ENCODE measurements at places on chromosomes 6 and 20.

DNA sequence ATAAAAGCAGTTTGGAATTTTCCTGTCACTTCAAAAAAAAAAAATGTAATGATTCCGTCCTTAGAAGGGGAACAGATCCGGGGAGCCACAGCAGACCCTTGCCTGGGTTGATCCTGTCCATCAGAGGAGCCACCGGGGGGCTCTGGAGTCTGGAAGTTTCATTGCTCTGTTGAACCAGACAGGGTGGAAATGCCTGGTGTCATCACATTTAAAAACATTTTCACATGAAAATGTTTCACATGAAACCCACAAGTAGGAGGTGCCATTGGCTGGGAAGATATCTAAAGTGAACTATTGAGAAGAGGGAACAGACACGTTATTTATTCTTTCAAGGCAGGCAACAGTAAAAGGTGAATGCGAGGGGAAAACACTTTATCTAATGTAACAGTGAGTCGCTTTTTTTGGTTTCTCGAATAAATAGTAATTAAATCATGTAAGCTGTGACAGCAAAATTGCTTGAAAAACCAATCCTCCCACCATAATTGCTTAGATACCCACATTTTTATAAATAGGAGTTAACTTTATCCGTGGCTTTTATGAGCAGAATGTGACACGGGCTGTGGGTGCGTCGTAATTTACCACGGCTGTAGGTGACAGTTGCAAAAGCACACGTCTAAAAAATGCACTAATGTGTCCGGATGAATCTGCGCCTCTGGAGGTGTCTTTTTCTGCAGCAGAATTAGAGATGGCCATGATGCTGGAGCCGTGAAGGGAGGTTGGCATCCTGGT is 323.4 kb downstream of the TAF4 start:
- no peak for DNase-seq

- DNase-seq: peak; percentile 52
Observed at GRCh38 chr20:61520893-61521460, 268.9 kb downstream of the CDH4 start.

DNA sequence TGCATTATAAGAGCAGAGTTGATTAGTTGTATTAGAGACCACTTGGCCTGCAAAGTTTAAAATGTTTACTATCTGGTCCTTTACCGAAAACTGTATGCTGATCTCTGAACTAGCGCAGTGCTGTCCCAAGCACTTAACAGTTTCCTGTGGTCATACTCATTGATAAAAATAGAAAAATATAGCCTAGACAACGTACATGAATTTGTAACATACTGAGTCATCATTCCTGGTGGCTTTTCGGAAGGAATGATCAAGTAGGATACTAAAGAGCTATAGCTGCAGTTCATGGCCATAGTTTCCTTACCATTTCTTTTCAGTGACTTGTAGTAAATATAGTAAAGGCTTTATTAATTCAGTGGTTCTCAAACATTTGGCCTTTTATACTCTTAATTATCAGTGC is 18.4 kb downstream of the TTK start:
- peak; percentile 80 for DNase-seq

DNA sequence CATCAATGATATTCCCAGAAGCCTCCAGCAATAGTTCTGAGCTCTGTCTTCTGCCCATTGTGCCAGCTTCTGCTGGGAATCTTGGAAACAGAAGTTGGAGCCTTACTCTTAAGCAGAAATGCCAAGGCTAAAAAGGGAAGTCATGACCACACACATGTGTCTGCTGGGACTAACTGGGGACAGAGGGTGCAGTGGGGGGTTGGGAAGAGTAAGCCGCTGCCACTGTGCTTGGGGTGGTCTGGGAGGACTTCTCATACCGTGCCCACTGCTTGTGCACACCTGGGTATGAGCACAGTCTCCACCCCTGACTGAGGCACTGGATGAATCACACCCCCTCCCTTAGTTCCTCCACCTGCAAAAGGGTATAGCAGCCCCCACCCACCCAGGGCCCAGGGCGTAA is 90.7 kb downstream of the CDC5L start:
- DNase-seq: no peak

GRCh38 chr6:98272060-98272459 is 562.3 kb upstream of the POU3F2 start:
- DNase-seq: no peak

DNA sequence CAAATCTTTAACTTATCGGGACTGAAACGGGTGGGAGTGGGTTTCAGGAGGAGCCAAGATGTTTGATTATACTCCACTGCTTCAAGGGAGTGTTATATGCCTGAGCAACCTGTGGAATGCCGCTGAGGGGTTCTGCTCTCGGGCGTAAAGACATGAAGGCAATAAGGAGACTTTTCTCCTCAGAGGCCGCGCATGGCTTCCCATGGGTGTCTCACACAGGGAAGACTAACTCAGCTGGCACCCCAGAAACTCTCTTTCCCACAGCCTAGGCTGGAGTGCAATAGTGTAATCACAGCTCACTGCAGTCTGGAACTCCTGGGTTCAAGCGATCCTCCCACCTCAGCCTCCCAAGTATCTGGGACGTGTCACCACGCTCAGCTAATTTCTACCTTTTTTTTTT is 5.1 kb upstream of the C20orf141 start:
- DNase-seq: no peak

DNA sequence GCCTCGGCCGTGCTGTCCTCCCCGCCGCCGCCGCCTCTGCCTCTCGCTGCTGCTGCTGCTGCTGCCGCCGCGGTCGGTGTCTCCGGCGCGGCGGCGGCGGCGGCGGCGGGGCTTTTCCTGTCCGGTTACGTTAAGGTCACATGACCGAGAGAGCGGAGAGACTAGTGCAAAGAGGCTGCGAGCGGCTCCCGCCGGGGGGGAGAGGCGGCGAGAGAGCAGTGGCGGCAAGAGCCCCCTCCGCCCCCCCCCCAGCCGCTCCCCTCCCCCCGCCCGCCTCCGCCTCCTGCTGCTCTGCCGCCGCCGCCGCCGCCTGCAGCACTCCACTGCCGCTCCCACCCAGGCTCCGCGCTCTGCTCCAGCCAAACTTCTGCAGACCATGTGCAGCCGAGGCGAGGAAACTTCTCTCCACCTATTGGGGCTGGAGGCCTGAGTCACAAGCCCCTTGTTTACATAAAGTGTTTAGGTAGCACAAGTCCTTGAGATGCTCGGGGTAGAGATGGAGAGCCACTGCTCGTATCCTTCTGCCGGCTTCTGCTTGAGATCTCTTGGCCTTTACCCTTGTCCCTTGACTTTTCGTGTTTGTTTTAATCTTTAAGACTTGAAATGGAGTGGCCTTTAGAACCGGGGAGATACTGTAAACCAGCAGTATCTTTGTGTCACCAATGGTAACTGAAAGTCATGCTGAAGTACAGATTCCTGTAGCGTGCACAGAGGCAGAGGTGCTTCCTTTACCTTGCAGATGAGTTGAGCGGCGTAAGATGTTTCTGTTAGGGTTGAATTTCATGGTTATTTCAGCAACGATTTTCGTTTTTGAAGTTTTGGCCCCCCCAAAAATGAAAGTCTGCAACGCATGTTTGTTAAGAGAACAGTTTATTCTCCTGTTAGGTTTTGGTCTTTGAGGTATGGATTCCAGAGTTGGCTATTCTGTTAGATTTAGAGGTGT is at the start of gene ZBTB2:
ZBTB2 (minus strand) TSS at position 89 of the 943 bp plus-strand sequence. CDS start 17,922 bp downstream, outside the sequence.
- DNase-seq: peak; percentile 77

GRCh38 chr6:149128489-149129145 is 188.9 kb upstream of the TAB2 start:
- no peak for DNase-seq

DNA sequence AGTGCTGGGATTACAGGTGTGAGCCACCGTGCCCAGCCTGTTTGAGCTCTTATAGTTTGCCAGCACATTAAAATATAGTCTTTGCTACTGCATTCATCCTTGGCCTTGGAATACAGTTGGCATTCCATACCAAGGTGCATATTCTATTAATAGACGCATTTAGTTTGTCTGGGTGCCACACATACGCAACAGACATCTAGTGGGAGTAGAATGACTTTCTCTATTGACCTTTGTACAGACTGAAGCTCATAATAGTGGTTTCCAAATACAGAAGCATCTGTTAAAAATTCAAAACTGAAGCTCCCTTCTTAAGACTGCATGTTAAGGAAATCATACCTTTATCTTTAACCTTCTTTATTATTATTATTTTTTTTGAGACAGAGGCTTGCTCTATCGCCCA is 46.7 kb upstream of the FNDC1 start:
- no peak for DNase-seq

DNA sequence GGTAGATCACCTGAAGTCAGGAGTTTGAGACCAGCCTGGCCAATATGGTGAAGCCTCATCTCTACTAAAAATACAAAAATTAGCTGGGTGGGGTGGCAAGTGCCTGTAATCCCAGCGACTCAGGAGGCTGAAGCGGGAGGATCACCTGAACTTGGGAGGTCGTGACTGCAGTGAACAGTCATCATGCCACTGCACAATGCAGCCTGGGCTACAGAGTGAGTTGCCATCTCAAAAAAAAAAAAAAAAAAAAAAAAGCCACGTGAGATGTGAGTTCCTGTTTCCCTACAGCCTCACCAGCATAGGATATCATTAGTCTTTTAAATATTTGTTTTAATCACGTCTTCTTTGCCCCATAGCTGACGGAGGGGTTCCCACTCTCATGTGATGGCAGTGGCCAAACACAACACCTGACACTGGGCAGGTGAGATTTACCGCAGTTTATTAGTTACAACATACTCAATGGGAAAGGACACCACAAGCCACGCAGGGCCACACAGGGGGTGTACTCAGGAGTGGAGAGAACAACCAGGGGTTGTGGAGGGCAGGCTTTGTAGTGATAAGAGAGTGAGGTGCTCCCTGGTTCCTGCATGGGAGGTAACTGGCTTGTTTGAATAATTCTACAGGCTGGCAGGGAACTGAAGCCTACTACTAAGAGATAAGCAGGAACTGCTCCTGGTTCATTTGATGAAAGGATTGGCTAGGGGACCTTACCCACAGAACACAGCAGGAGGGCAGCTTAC is 4.6 kb upstream of the LZTS3 start:
- DNase-seq: no peak

DNA sequence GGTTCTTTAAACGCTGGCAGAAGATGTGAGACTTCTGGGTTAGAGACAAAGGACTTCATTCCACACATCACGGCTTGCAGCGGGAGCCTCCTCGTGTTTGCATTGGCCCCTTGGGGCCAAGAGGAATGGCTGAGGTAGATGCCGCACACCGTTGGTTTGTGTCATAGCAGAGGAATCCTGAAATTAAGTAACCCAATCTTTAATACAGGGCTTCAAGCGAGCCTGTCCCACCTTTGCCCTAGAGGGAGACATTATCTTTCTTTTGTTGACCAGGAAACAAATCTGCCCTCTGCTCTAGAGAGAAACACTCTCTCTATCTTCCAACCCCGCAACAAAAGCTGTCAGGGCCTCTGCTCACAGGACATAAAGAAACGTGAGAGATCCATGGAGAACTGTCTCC is 277.5 kb upstream of the ZFP64 start:
- DNase-seq: no peak
